AG08395 (cell line): ENCODE measurements at places on chromosomes 16 and 17.

DNA sequence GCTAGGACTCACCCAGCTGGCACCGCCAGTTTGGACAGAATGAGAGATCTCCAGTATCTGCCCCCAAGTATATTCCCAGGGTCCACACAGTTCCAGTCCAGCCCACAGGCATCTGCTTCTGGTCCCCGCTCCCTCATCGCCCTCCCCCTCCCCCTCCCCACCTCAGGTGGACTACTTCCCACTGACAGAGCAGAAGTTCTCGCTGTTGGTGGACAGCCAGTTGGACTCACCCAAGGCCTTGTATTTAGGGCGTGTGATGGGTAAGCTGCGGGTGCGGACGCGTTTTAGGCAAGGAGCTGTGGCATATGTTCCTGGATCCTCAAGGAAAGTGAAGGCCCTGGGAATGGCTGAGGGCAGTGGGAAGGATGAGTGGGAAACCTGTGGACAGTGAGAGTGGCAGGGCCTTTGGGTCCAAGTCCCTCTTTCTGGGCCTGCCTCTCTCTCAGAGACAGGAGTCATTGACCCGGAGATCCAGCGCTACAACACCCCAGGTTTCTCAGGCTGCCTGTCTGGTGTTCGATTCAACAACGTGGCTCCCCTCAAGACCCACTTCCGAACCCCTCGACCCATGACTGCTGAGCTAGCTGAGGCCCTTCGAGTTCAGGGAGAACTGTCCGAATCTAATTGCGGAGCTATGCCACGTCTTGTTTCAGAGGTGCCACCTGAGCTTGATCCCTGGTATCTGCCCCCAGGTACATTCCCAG lies 14.9 kb downstream of the CNTNAP1 start:
- no peak for DNase-seq

GRCh38 chr16:2468233-2468724 lies 2.8 kb upstream of the NTN3 start:
- DNase-seq = no peak

- DNase-seq = no peak
Observed at GRCh38 chr17:74603037-74603635, 11.1 kb upstream of the CD300LD start.

DNA sequence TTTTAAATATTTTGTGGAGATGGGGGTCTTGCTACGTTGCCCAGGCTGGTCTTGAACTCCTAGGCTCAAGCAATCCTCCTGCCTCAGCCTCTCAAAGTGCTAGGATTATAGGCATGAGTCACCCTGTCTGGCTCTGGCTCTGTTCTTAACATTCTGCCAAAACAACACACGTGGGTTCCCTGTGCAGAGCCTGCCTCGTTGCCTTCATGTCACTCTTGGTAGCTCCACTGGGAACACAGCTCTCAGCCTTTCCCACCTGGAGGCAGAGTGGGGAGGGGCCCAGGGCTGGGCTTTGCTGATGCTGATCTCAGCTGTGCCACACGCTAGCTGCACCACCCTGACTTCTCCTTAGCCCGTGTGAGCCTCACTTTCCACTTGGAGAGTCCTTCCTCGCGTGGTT lies 19.3 kb downstream of the CRISPLD2 start:
- no peak for DNase-seq

DNA sequence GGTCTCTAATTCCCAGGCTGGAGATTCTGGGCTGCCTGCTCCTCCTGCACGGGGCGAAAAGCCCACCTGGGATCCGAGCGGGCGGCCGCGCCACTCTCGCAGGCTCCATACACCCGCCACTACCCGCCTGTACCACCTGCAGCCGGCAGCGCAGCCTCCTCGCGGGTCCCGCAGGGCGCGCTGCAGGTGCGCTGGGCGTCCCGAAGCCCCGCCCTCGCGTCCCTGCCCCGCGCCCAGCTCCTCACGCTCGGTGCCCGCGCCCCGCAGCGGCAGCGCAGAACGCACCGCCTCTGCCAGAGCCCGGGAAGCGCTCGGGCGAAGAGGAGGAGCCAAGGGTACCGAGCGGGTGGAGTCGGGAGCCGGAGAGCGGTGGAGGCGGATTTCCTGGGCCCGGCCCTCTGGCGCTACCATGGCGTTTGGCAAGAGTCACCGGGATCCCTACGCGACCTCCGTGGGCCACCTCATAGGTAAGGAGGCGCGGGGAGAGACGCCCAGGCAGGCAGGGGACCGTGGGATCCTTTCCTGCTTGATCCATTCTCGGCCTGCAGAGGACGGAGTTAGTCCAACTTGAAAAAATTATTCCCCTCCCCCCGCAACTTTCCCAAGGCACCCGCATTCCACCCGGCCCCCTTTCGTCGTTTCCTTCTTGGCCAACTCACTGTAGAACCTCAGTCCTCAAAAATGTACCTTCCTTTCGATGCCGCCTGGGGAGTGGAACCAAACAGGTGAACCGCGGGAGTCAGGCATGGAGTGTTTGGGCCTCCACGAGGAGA lies at the start of gene TOM1L1:
Gene TOM1L1 (plus strand): TSS at position 396 of the 773 bp plus-strand sequence. CDS start 14 bp downstream, at position 410.
- peak; percentile 82 for DNase-seq

DNA sequence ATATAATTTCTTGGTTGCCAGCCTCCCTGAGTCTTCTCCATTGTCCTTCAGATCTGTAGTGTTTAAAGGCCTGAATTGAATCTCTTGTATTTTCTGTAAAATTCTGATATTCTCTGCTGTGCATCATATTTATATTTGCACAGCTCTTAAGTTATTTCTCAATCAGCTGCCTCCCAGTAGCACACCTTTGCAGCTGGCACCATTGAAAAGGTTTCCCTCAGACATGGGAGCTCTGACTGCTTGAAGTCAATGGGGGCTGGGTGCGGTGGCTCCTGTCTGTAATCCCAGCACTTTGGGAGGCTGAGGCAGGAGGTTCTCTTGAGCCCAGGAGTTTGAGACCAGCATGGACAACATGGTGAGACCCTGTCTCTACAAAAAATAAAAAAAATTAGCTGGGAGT lies 40.4 kb downstream of the PITPNC1 start:
- no peak for DNase-seq

- no peak for DNase-seq
Observed at GRCh38 chr16:27517664-27518063, 32.0 kb downstream of the GTF3C1 start.

GRCh38 chr16:83733301-83733700 lies 74.5 kb upstream of the HSBP1 start:
- DNase-seq = no peak

DNA sequence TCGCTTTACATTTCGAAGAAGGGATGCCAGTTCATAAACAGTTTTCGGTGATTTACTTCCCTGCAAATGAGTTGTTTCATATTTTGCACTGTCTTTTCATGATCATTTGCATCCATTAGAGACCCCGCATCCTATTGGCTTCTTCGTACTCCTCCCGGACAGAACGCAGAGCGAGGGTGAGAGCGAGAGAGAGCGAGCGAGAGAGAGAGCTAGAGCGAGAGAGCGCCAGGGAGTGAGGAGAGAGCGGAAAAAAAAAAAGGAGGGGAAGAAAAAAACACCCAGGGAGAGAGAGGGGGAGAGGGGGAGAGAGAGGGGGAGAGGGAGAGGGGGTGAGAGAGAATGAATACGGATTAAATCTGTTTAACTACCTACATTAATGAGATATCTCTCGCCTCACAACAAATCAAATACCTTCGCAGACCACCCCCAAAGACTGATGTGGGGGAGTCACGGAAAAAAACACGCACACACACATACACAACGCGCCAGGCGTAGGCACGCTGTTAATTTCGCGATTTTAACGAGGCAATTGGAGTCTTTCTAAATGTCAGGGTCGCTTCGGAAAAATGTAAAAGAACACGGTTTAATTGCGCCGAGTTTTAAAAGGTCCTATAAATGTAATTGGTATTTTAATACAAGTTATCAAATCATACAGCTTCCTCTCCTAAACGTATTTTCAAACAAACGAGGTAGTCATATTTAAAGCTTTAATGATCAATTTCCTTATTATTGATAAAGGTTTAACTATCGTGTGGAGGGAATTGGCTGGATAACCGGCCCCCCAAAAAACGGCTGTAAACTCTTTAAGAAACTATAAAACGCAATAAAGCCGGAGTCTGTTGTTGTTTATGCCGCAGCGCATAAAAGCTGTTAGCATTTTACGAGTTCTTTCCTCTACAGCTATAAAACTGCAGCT lies at the start of gene HOXB8:
Gene HOXB8 (minus strand): TSS at position 246 of the 916 bp plus-strand sequence. CDS start 588 bp downstream, outside the sequence.
- DNase-seq = no peak

GRCh38 chr16:70651524-70651923 lies 5.2 kb downstream of the IL34 start:
- DNase-seq = no peak

- no peak for DNase-seq
Observed at GRCh38 chr17:72104164-72104862, 16.5 kb upstream of the SOX9 start.

DNA sequence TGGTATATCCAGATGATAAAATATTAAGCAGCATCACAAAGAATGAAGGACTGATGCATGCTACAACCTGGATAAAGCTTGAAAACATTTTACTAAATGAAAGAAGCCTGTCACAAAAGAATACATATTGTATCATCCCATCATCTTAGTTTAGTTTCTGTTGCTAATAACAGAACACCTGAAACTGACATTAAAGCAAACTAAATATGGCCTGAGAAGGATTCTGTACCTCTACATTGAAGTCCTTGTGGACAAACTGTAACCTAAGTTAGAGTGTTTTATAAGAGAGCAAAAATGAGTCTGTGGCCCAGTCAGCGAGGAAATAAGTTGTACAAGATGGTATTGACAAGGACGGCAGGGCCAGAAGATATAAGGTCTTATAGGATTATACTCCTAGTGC lies 261.0 kb upstream of the CPHXL start:
- DNase-seq = no peak

DNA sequence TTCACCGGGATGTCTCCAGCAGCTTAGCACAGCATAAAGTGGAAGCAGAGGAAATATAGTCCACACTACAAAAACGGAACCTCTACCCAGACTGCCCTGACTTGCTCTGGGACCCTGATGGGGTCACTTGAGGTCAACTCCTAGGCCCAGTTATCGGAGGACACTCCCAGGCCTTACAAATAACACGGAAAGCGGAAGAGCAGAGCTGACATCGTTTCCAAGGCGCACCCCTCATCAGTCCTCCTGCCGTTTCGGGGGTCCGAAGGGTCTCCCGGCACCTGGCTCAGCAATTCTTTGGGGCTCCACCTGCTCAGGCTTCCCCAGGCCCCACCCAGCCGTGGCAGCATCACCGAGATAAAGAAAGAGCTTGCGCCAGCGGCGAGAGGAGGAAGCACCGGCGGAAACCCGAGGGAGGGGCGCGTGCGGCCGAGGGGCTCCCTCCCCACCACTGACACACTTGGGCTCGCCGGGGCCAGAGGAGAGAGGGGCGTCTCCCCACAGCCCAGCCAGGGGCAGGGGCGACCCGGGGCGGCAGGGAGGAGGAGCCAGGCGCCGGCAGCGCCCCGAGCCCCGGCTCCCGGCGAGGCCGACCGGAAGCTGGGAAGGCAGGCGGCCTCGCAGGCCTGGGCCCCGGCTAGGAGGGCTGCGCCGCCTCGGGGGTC lies 727 bp downstream of the CORO7 start:
- DNase-seq = no peak

GRCh38 chr17:48494335-48494734 lies 36.5 kb downstream of the HOXB1 start:
- peak; percentile 71 for DNase-seq

DNA sequence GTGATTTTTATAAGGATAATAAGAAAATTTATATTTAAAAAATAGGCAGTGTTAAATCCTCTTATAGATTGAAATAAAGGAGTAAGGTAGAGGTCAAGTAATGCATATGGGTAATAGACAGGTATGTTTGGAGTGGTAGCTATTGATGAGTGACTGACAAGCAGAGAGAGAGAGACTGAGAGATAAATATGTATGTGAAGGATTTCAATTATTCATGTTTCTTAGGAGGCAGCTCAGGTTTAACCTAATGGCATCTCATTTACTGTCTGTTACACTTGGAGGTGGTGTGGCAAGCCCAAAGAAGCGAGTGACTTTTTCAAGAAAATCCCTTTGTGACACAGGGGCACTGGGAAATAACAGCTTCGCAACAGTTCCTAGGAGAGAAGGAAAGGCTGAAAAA lies 120.2 kb downstream of the KIF2B start:
- DNase-seq = no peak

DNA sequence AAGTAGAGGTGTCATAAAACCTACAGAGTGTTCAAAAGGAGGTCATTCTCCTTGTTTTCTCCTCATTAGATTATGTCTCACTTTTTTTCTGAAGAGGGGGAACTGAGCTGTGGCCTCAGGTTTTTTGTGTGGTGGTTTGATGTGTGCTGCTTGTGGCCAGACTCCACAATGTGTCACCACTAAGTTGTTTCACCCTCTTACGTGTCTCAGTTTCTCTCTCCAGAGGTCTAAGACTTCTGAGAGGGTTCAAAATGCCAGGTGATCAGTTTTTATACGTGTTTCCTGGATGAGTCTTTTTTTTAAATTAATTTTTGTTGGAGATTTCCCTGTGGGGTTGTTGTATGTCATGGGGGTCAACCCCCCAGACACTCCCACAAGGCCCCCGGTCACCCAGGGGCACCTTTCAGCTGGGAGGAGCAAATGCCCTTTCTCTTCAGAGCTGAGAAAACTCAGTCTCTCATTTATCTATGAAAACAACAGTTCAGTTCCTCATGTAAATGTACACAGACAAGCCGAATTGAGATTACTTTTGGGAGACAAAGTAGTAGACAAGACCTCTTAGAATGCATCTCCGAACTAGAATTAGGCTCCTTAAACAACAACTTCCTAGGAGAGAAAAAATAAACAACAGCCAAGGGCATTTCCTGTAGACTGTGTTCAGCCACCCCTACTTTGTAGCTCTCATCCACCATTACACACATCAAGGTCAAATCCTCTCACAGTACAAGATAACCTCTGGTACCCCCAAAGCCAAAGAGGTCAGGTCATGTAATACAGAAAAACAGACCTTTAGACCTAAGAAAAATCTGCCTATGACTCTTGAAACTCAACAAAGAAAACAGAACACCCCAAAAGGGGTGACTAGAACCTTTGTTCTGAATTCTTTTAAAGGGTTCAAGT lies 23.9 kb upstream of the TMEM98 start:
- DNase-seq = no peak

DNA sequence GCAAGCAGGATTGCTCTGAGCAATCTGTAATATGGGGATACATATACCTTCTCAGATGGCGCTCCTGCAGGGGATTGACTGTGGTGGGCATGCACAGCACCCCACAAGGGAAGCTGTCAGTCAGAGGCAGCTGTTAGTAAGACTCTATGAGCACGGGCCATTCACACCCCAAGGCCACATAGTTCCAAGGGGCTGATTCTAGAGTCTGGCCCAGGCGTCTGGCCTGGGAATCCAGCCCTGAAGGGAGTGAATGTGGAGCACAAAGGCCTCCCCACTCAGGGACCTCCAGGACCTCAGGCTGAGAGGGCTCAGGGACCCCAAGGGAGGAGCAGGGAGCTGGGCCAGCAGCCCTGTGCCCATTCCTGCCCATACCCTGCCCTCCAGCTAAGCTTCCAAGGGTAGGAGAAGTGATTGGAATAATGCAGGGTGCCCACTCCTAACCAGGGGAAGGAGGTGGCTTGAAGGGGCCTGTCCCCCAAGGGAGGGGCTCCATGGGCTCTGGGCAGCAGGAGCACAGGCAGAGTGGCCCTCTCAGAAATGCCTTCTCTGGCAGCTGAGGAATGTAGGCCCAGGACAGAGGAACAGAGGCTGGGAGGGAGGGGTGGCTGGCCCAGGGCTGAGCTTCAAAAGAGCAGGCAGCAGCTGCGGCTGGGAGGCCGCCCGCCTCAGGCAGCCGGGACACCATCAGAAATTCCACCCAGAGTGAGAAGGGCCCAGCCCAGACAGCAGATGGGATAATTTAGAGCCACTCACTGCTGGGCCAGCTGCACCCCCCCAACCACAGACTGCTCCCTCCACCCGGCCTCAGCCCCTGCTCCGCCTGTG lies 48.9 kb upstream of the MRPS23 start:
- DNase-seq = peak; percentile 85

- DNase-seq = no peak
Observed at GRCh38 chr17:81443269-81443668, 48.0 kb downstream of the BAHCC1 start.

GRCh38 chr17:14119546-14119945 lies 50.2 kb downstream of the COX10 start:
- DNase-seq = no peak
